A549 treated with Mapracorat at 1 μM for 4 hours (cell line): ENCODE measurements at places on chromosomes 5 and 9. TPM values are rescaled to one million over a fixed set of nuclear protein-coding genes. Genes with fewer than 3 reads are reported as not detected.

The MED7 gene
- total RNA-seq, result 13.5 to 21.0 TPM (median 15.1 TPM) in 5 replicates

The PCDHGA2 gene
- 0.42 to 0.91 TPM (median 0.68 TPM) in 5 replicates for total RNA-seq

The SLC6A18 gene
- total RNA-seq, result not detected in 5 replicates

The GABRB2 gene
- not detected in 5 replicates for total RNA-seq

The TNPO1 gene
- total RNA-seq, result 110 to 140 TPM (median 117 TPM) in 5 replicates

The TGFBI gene
- 1,374 to 2,017 TPM (median 1,715 TPM) in 5 replicates for total RNA-seq

The DMRT2 gene
- total RNA-seq, result 0.13 to 0.16 TPM in 2 of 5 replicates, not detected in the others

The EDIL3 gene
- total RNA-seq, result 0.13 to 0.38 TPM (median 0.21 TPM) in 5 replicates

The TAS2R1 gene
- not detected in 5 replicates for total RNA-seq

The DNM1 gene
- 77.9 to 94.3 TPM (median 86.7 TPM) in 5 replicates for total RNA-seq

The ABO gene
- total RNA-seq, result not detected in 5 replicates

The MELK gene
- 66.3 to 78.4 TPM (median 75.0 TPM) in 5 replicates for total RNA-seq

The PCDHGB2 gene
- 0.06 to 0.11 TPM (median 0.07 TPM) in 4 of 5 replicates, not detected in the other for total RNA-seq

The IGIP gene
- total RNA-seq, result 0.55 to 1.0 TPM (median 0.79 TPM) in 5 replicates

The ZDHHC11 gene
- total RNA-seq, result 12.6 to 20.1 TPM (median 16.3 TPM) in 5 replicates

The SEMA6A gene
- 0.06 to 0.19 TPM (median 0.13 TPM) in 4 of 5 replicates, not detected in the other for total RNA-seq

The PCDHB7 gene
- 0.05 TPM in 1 of 5 replicates, not detected in the others for total RNA-seq

The ORM1 gene
- not detected in 5 replicates for total RNA-seq

The PDGFRB gene
- total RNA-seq, result 0.16 to 0.56 TPM (median 0.22 TPM) in 5 replicates

The FAM120A gene
- 66.1 to 77.7 TPM (median 73.5 TPM) in 5 replicates for total RNA-seq

The CARTPT gene
- total RNA-seq, result not detected in 5 replicates

The UGCG gene
- total RNA-seq, result 22.7 to 25.5 TPM (median 23.9 TPM) in 5 replicates

The NAIF1 gene
- 4.9 to 8.3 TPM (median 6.4 TPM) in 5 replicates for total RNA-seq

The ARSI gene
- 26.6 to 42.1 TPM (median 38.1 TPM) in 5 replicates for total RNA-seq

The PDLIM7 gene
- total RNA-seq, result 76.0 to 92.7 TPM (median 83.9 TPM) in 5 replicates

The SLC1A1 gene
- total RNA-seq, result 0.82 to 1.7 TPM (median 1.1 TPM) in 5 replicates

The MAMDC2 gene
- total RNA-seq, result 0.20 to 0.35 TPM (median 0.31 TPM) in 5 replicates

The SYK gene
- total RNA-seq, result 0.03 to 0.13 TPM in 2 of 5 replicates, not detected in the others

The OR13C5 gene
- not detected in 5 replicates for total RNA-seq

The PAPPA gene
- 22.7 to 35.0 TPM (median 30.6 TPM) in 5 replicates for total RNA-seq

The OTP gene
- total RNA-seq, result 0.05 to 0.13 TPM (median 0.08 TPM) in 5 replicates

The PCDHA3 gene
- total RNA-seq, result 0.71 to 1.1 TPM (median 0.99 TPM) in 5 replicates

The IFNA2 gene
- total RNA-seq, result not detected in 5 replicates

The FAM221B gene
- total RNA-seq, result not detected in 5 replicates

The TAF1L gene
- not detected in 5 replicates for total RNA-seq

The PLPP6 gene
- 9.6 to 12.4 TPM (median 12.0 TPM) in 5 replicates for total RNA-seq

The ECSCR gene
- not detected in 5 replicates for total RNA-seq

The SPATA31A3 gene
- total RNA-seq, result not detected in 5 replicates

The NUDT12 gene
- 1.5 to 1.9 TPM (median 1.7 TPM) in 5 replicates for total RNA-seq

The ZNF883 gene
- 0.78 to 0.99 TPM (median 0.84 TPM) in 5 replicates for total RNA-seq

The TTLL11 gene
- 2.9 to 5.3 TPM (median 4.6 TPM) in 5 replicates for total RNA-seq
